ENCODE measurements at places on chromosomes 3 and 15.

DNA sequence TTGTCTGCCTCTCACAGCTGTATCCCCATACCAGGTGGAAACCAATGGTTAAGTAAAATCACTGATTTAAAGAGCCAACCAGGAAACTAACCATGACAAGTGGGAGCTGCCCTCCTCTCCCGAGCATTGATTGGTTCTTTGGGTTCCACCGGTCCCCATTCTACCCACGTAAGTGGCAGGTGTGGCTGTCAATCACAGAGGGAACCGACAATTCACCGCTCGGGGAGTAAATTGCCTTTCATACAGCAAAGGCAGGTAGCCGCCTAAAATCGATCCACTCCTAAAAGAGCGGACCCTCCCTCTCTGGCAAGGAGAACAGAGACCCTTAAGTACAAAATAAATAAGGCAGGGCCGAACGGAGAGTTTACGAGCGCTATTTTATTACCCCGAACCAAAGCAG lies 1.2 kb downstream of the ERC2 start:
- DNase-seq: peak; percentile 52

DNA sequence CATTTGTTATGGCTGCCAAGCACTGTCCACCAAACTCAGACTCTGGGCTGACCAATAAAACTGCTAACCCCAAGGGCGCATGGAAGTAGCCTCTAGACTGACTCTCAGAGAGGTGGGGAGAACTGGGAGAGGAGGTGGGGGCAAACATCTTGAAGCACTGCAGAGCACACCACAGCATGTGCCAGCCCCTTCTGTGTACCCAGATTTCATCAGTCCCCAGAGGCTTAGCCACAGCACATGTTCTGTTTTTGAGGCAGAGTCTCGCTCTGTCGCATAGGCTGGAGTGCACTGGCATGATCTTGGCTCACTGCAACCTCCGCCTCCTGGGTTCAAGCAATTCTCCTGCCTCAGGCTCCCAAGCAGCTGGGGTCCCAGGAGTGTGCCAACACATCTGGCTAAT lies 119.5 kb upstream of the SPATA12 start:
- no peak for DNase-seq

- peak; percentile 23 for DNase-seq
These were observed 641 bp downstream of the OPA1 start for GRCh38 chr3:193593668-193594030.

DNA sequence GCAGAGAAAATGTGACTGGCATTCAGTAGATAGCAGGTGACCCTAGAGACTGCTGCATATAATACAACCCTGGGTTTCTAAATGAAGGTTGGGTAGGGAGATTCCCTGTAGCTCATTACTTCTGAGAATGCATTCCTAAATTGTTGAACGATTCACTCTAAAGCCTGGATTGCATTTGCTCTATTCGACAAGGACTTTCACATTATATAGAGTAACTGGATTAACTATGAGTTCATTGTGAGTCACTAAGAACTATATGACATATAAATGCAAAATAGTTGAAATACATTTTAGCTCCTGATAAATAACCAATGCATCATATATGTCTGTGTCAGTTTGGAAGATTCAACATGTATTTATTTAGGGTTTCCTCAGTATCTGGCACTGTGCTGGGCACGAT lies 294.7 kb upstream of the CCDC54 start:
- DNase-seq: peak; percentile 27

GRCh38 chr3:55571913-55572312 lies 84.8 kb upstream of the WNT5A start:
- DNase-seq: peak; percentile 3

DNA sequence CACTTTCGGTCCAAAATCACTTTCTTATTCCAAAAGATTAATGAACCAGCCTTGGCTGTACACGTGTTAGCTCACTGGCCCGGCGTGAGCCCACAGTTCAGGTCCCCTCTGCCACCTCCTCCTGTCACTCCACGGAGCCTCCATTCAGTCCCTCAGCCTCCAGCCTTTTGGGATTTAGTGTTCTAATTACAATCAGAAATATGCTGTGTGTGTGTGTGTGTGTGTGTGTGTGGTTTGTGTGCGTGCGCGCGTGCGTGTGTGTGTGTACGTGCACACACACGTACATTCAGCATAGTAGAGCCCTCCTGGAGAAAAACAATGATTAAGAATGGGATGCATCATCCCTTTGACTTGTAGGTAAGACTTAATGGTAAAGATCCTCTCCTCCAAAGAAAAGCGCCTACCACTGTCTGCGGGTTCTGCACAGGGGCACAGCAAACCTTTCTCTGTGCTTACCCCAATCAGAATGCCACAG lies 801 bp downstream of the CA12 start:
- DNase-seq: no peak

DNA sequence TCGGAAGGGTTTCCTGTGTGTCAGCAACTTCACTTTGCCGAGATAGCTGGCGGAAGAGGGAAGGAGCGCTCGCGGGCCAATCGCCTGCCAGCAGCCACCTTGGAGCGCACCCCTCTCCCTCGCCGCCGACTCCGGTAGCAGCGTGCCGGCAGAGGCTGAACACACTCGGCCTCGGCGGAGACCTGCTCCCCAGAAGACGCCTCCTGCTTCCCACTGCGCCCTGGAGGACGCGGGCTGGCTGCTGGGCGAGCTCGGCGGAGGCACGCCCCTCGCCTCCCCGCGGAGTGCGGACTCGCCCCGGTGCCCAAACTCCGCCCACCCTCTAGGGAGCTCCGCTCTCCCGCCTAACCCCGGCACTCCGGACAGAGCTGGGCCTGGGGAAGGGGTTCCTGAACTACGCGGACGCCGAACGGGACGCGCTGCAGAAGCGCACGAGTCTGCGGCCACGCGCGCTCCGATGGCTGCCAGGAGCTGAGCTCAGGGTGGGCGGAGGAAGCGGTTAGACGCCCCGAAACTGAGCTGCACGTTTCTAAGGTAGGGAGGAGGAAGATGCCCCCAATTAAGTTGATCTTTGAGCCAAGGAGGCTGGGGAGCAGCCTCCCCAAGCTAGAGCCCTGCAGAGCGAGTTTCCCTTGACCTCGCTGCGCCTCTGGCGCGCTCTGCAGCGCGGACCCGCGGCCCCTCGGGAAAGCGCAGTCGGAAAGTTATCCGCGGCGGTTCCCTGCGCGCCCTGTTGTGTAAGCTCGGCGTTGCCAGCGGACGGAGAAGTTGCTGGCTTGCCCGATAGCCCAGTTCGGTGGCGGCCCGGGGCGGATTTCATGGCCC lies at the start of gene P2RY1:
Gene P2RY1 (plus strand): TSS at position 356 of the 825 bp plus-strand sequence. CDS start 652 bp downstream, outside the sequence.
- DNase-seq: peak; percentile 71

DNA sequence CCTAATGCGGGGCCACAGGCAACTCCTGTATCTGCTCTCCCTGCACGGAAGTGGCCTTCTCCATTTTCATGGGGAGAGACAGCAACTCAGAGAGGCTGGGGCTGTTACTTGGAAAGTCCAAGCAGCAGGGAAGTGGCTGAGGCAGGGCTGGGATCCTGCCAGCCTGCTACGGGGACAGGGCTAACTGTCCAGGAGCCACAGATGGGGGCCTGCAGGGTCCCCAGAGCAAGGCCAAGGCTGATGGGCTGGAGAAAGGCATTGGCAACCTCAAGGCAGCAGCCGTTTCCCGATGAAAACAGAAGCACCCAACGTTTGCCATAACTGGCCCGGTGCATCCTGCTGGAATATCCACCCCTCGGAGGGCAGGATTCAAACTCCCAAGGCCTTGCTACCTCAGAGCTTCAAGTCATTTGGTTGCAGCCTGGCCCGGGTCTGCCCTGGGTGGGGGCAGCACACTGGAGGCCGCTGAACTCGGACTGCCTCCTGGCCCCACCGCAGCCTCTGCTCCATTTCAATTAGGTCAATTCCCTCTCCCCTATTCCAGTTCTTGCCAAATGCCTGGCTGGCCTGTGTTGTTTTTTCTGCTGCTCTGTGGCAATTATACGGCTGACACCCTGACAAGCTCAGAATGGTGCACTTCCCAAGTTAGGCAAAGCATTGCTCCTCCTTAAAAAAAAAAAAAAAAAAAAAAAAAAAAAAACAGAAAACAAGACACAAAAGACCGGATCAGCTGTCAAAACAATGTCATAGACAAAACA lies 143.5 kb downstream of the NUP210 start:
- DNase-seq: no peak

DNA sequence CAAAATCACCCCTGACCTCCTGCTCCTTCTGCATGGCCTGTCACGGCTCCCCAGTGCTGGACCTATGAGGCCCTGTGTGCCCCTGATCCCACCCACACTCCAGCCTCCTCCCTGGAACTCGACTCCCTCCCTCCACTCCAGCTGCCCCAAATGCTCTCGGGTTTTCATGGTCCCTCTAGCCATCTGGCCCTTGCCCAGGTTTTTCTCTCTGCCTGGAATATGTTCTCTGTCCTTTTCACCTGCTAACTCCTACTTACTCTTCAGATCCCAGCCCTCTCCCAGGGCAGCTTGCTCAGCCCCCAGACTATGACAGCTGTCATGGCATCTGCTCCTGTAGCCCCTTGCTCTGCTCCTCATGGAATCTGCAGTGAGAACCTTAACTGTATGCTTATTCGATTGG lies 30.3 kb downstream of the DUSP7 start:
- DNase-seq: no peak

DNA sequence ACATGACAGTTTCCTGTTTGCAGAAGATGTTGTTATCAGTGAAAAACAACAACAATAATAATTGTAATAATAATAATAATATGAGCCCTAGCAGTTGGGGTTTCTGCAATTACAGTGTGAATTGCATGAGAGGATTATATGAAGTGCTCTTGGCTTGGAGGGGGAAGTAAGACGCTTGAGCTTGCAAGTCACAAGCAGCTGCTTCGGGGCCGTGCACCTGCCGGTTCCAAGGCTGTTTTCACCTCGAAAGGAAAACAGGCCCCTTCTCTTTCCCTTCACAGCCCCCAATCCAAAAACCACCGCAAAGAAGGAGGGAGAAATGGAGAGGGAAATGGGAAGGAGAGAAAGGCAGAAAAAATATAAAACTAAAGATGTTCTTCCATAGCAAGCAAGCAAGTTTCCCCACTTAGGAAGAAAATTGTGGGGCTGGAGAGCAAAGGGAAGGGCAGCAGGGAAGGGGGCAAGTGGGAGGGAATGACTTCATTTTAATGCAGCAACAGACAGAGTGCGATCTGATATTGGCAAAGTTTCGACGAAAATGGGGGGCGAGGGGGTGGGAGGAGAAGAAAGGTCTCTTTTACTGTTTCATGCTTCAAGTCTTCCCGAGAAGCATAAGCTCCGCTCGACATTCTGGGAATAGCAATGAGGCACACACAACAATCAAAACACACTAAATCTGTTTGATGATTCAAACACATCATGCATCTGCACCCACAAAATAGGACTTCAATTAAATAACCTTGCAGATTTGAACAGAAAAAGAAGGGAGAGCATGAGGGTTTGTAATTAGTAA lies 284.2 kb upstream of the ATP11B start:
- DNase-seq: no peak

GRCh38 chr15:81291916-81292522 lies 31.9 kb downstream of the STARD5 start:
- DNase-seq: no peak

GRCh38 chr3:177089901-177090300 lies 107.4 kb downstream of the TBL1XR1 start:
- no peak for DNase-seq

DNA sequence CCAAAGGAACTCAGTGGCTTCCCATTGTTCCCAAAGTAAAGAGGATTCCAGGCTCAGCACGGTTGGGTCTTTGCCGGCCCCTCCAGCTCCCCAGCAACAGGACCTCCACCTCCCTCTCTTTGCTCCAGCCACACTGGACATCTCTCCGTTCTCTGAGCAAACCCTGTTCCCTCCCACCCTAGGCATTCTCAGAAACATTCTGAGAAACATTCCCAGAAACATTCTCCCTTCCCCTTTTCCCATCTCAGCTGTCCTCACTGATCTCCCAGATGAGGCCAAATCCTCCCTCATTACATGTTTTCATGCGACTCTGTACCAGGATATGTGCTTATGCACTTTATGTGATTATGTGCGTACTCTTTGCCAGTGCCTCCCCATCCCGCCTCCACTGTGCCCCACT lies 14.1 kb downstream of the CCDC33 start:
- DNase-seq: no peak

- DNase-seq: peak; percentile 89
These were observed 383.1 kb upstream of the TPRG1 start for GRCh38 chr3:188788621-188789081.

- DNase-seq: no peak
These were observed 490.8 kb downstream of the IGSF11 start for GRCh38 chr3:118543832-118544231.

DNA sequence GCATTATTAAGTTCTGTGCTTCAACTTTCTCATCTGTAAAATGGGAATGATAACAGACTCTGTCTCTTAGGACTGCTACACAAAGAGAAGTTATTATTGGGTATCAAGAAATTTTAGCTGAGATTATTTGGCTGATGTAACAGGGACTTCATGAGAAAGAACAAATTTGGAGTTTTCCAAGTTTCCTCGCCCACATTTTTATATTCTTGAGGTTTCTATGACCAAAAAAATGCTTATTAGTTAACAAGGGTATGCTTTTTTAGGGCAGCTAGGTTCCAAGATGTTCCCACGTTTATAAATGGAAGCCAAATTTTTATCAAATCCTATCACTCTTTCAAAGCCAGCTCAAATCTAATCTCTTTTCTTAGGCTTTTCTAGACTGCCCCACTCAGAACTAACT lies 50.6 kb upstream of the C3orf80 start:
- no peak for DNase-seq

GRCh38 chr3:17339132-17339575 lies 403.3 kb downstream of the TBC1D5 start:
- DNase-seq: no peak

Measured in cardiac fibroblast (primary cell).